ENCODE measurements at places on chromosomes 2 and 18.

DNA sequence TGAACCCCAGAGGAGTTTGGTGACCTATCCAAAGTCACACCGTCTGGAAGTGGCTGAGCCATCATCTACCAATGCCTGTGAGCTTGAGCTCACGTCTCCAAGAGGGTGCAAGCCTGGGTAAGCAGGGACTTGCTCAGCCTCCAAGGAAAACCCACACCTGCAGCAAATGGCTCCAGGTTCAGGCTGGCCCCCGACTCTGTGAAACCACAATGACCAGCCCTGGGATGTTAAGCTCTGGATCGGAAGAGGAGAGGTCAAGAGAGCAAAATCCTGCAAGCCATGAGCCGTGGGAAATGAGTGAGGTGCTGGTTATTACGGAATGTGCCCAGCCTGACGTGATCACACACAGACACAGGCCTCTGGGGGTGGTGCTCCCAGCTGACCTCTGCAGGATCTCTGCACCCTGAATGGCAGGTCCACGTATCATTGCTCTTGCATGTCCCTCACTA, 94.1 kb upstream of the OTOS start:
- DNase-seq = no peak

GRCh38 chr18:48321121-48321520, 88.1 kb downstream of the ZBTB7C start:
- no peak for DNase-seq

GRCh38 chr2:20635675-20636584, 15.0 kb downstream of the HS1BP3 start:
- DNase-seq = peak; percentile 95

- peak; percentile 48 for DNase-seq
Measured at GRCh38 chr2:45836316-45836715, 184.8 kb downstream of the PRKCE start.

DNA sequence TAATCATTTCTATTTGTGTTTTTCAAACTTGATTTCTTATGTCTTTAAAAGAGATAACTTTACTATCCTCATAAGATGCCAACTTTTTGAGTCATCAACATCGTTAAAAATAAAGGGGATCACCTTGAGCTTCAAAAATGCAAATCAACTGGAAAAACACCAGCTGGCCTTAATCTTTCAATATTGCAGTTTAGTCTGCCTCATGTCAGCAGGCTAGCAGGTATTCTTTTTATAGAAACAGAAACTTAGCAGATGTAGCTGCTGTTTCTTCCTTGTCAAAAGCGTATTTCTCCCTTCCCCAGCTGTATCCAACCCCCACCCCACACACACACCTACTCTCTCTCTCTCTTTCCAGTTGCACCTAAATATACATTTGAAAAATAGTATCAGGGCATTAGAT, 154.1 kb upstream of the ZNF804A start:
- no peak for DNase-seq

- DNase-seq = no peak
Measured at GRCh38 chr2:164522561-164522981, 98.7 kb downstream of the GRB14 start.

DNA sequence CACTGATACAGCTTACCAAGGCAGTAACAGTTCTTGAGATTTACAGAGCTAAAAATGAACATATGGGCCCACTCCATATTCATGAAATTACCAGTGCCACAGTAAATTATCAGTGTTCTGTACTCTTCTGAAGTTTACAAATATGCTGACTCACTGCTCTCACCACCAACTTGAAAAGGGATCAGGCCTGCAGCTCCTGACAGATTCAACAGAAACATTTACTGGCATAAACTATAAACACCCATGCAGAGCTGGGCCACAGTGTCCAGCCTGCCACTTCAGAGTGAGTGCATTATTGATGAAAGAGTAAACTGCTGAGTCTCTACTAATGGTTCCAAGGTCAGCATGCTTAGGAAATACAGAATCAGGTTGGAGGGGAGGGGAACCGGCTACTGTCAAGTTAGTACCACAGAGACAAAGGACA, 83.1 kb downstream of the FARSB start:
- peak; percentile 56 for DNase-seq

DNA sequence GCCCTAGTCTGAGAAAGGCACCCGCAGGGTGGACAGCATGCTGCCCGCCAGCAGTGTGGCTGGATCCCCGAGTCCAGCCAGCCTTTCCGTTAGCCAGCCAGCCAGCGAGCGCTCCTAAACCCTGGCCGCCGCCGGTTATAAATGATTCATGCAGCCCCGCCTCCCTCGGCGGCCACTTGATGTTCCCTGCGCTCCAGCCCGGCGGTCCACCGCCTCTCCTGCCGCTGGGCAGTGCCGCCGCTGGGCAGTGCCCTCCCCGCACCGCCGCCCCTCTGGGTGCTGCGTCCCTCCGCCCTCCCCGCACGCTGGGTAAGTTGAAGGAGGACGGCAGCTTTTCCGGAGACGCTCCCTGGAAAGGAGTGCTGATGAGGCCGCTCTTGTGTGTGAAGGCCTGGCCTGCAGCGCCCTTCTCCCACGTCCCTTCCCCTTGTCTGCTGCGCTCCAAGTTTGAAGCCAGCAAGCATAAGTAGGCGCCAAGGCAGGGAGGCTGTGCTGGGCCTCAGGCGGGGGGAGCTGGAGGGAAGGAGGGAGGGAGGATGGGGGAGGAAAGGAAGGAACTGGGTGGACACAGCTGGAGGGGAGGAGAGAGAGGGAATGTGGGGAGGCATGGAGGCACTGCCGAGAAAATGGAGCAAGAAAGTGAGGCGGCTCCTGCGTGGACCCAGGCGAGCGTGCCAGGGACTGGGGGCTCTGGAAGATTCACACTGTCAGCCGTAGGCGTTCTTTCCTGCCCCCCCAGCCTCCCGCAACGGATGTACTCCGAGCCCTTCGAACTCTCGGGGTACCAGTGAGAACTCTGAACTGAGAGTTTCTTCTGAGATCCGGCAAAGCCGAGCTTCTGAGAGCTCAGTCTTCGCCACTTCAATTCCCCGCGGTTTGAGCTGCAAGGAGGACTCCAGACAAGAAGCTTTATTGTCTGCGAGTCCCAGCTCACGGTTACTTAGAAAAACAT, 131.9 kb downstream of the GLI2 start:
- DNase-seq = peak; percentile 89

DNA sequence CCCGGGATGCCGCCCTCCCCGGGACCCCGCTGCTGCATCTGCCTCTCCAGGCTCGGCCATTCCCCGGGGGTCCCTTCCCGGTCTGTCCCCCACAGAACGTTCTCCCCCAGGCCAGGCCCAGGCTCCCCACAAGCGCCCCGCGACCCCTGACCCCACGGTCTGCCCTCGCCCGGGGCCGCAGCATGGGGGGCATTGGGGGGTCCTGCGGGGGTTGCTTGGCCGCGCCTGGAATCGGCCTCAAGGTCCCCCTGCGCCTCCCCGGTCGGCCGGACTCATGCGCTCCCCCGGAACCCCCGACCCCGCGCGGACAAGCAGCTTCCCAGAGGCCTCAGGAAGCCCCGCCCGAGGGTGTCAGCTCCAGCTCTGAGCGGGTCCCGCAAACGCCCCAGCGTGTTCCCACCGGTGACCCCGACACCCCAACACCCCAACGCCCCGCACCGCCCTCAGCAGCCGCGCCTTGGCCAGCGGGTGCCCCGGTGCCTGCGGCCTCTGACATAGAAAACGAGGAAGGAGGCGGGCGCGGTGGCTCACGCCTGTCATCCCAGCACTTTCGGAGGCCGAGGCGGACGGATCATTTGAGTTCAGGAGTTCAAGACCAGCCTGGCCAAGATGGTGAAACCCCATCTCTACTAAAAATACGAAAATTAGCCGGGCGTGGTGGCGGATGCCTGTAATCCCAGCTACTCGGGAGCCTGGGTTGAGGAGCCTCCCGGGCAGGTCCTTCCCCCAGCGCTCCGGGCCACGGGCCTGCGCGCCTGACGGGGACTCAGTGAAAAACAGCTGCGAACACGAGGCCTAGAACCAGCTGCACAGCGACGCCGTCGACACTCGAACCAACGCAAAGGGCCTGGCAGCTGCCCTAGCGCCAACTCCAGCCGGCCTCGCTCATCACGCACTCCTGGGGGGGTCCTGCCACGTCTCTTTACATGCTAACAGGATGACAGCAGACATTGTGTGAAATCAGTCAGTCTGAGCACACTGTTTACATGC, 61.8 kb upstream of the CTDP1 start:
- DNase-seq = no peak

DNA sequence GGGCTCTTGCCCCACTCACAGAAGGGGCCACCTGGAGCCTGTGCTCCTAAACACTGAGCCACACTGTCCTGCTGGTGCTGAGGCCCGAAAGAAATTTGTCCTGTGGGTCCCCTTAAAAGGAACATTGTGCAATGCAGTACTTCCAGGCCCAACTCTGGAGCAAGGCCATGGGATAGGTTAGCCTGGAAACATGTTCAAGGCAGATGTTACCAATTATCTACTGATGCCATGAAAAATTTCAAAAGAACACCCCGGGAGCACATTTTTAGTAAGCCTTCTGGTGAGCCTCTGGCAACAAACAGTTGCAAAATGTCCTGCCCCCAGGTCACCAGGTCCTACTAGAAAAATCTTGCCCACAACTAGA, 12.3 kb upstream of the PTMA start:
- no peak for DNase-seq

- no peak for DNase-seq
Measured at GRCh38 chr2:88897715-88898114, 206.2 kb downstream of the RPIA start.

- DNase-seq = no peak
Measured at GRCh38 chr2:42254186-42254895, 85.2 kb downstream of the EML4 start.

DNA sequence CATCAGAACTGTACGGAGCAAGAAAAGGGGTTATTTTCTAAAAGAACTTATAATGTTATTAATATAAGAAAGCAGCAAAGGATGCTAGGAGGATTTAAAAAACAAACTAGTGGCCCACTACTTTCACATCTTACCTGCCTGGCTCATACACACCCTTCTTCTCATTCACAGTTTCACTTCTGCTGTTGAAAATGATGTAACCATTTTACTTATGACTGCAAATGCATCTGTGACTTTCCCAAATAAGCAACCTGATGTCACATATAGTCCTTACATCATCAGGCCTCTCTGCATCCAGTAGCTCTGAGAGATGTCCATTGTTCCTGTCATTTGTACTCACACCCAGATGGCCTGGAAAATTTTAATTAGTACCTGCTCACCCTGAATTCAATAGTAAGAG, 101.8 kb upstream of the MYO3B start:
- no peak for DNase-seq

GRCh38 chr2:114083717-114084387, 194.0 kb downstream of the ACTR3 start:
- no peak for DNase-seq

- no peak for DNase-seq
Measured at GRCh38 chr2:166934817-166935216, 46.5 kb downstream of the XIRP2 start.

DNA sequence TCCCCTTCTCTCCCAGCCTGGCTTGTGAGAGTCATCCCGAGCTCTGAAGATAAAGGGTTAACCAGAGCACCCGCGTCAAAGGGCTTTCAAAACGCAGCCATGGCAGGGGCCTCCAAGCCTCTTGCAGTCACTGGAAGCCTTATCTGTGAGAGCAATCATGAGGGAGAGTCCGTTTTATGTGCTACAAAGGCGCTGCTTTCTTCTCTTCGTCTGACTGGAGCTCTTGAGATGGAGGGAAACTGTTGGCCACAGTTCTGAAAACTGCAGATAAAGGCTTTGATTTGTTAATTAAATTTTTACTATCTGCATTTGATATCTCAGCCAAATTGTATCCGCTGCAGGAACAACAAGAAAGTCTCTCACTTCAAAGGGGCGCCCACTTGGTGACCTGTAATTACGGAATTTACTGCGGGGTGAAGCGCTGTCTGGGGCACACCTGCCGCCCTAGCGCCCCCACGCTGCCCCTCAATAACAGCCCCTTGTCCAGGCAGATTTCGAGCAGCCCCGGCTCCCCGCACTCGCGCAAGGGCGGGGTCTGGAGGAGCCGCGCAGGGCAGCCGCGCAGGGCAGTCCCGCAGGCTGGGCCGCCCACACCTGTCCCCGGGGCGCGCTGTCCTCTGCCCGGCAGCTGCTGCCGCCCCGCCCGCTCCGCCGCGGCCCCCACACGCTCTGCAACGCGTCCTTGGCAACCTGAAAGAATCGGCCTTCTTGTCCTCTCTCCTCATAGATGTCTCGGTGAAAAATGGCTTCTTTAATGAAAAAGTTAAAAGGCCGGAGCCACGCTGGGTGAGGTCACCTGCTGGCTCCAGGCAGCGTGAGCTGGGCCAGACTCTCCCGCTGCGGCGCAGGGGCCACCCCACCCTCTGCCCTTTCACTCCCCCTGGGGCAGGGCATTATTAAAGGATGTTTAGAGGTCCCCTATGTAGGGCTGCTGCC, 217.9 kb downstream of the VAPA start:
- DNase-seq = peak; percentile 84

DNA sequence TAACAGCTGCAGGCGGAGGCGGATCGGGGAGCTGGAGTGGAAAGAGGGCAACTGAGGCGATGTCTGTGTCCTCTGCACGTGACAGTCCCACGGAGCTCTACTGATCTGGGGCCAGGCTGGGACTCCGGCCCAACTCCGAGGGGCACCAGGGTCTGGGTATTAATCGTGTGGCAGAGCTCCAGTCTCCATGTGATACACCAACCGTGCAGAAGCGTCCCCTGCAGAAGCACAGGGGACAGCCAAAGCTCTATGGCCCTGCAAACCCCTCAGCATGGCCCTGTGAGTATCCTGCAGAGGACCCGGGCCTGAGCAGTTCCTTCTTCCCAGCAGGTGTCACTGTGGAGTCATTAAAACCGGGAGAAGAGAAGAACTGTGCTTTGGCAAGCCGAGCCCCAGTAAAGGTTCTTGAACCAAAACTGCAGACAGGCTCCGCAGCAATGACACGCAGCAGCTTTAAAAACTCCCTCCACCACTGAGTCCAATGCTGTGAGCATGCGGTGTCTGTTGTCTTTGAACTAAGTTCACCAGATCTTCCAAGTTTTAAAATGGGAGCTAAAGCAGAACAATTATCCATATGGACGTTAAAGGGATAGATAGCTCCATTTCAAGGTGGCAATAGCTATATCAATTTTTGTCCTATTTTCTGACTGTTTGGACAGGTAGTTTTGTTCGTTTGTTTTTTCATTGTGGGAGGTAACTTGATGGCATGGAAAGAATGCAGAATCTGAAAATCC, 79.4 kb downstream of the TMEM182 start:
- peak; percentile 79 for DNase-seq

DNA sequence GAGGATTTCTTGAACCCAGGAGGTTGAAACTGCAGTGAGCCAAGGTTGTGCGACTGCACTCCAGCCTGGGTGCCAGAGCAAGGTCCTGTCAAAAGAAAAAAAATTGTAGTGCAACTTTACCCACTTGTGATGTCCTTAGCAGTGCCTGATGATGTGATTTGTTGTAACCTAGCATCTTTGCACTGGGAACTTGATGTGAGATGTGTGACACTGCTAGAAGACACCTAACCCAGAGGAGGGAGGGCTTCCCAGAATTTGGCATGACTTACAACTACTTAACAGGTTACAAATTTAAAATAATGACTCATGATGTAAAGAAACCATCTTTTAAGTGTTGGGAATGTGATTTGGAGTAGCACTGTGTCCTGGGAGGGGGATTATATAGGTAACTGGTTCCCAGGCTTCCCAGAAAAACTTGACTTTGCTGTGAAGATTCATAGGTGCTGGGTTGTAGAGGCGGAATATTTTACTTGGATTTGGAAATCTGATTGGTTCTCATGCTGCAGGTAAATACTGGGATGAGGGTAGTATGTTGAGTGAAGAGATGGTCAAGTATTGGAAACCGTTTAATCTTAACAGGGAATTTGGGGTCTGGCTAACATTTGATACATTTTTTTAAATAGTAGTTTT, 3.7 kb downstream of the EEF1B2 start:
- DNase-seq = no peak

Data from eye (tissue), 1 donor.